ENCODE measurements at places on chromosomes 2 and 18.

GRCh38 chr2:31319406-31320175 lies 85.6 kb downstream of the EHD3 start:
- DNase-seq: no peak

DNA sequence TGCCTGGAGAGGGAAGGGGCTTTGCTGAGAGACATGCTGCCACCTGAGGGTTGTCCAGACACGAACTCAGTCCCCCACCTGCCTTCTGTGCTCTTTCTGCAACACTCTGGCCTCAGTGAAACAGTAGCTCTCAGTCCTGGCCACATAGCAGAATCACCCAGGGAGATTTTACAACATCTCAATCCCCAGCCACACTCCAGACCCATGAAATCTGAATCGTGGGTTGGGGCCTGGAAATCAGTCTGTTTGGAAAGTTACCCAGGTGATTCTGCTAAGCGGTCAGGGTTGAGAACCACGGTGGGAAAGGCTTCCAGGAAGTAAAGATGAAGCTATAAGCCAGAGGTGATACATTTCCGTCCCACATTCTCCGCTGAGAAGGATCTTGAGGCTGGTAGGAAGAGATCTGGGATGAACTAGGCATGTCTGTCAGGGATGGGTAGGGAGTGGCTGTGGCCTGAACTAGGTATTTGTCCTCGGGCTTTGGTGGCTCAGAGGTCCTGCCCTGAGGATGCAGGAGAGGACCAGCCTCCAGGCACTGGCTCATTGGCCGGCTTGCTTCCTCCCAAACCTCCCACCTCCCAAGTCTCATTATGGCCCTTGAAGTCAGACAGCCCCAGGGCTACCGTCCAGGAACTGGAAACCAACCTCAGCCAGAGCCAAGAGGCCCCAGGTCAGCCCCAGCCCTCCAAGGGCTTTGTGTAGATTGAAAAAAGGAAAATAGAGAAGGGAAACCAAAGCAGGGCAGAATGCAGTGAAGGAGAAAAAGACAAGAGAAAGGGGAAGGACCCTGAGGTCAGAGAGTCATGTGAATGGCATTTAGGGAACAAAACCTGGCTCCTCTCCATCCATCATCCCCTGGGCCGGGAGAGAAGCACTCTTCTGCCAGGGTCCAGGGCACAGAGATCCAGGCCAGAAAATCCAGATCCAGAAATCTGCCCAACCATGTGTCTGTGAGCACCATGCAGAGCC lies 119.6 kb downstream of the ZFP36L2 start:
- DNase-seq: peak; percentile 39

DNA sequence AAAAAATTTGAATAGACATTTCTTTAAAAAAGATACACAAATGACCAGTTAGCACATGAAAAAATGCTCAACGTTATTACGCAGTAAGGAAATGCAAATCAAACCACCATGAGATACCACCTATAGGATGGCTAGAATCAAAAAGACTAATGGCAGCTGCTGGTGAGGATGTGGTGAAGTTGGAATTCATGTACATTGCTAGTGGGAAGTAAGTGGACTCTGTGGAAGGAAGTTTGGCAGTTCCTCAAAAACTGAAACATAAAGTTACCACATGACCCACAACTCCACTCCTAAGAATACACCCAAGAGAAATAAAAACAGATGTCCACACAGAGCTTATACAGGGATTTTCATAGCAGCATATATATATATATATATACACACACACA lies 51.2 kb downstream of the MBP start:
- DNase-seq: no peak

- no peak for DNase-seq
Observed at GRCh38 chr18:41266616-41267015, 688.4 kb upstream of the PIK3C3 start.

- DNase-seq: no peak
Observed at GRCh38 chr18:2442726-2443275, 128.5 kb downstream of the METTL4 start.

GRCh38 chr2:61946666-61947065 lies 41.2 kb downstream of the COMMD1 start:
- no peak for DNase-seq

GRCh38 chr2:237927135-237927534 lies 39.7 kb upstream of the UBE2F start:
- no peak for DNase-seq

DNA sequence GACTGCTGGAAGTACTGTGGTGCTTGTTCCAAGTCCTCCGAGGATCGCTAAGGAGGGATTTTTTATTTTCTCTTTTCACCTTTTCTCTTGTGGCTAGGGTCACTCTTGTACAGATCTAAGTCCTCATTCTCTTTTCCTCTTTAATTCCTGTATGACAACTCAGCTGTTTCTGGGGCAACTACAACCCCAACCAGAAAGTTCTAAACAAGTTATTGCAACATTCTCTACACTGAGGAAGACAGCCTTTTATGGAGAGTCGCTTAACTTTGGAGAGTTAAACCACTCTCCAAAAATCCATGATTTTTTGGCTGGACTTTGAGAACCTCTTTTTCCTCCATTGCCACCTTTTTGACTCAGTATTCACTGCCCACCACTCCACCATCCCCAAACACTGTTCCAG lies 74.0 kb upstream of the SESTD1 start:
- no peak for DNase-seq

GRCh38 chr2:238016526-238016925 lies 44.3 kb upstream of the SCLY start:
- DNase-seq: no peak

- DNase-seq: no peak
Observed at GRCh38 chr18:7301094-7301493, 70.2 kb downstream of the LRRC30 start.

DNA sequence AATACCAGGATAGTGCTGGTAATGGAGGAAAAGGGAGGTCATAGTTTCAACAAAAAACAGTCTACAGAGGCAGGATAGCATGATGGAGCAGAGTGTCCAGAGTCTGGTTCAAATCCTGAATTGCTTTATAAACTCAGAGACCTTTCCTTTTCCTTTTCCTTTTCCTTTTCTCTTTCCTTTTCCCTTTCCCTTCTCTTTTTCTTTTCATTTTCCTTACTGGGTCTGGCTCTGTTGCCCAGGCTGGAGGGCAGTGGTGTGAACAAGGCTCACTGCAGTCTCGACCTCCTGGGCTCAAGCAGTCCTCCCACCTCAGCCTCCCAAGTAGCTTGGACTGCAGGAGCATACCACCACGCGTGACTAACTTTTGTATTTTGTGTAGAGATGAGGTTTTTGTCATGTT lies 31.7 kb downstream of the GIGYF2 start:
- DNase-seq: no peak

DNA sequence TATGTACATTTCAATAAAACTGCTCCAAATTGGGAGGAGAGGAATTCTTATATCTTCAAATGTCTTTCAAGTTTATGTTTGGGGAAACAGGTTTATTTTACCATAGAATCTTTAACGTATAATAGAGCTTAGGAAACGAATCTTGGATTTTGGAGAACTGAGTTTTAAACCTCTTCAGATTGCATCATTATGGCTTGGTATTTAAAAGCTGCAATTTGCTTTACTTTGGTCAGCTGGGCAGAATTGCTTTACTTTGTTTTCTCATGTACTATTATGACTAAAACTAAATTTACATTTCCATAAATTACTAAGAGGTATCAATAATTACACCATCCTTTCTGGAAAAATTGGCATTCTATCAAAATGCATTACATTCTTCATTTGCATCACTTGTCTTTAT lies 54.6 kb downstream of the BAZ2B start:
- DNase-seq: no peak

- no peak for DNase-seq
Observed at GRCh38 chr2:230234845-230235244, 9.3 kb downstream of the SP140 start.

DNA sequence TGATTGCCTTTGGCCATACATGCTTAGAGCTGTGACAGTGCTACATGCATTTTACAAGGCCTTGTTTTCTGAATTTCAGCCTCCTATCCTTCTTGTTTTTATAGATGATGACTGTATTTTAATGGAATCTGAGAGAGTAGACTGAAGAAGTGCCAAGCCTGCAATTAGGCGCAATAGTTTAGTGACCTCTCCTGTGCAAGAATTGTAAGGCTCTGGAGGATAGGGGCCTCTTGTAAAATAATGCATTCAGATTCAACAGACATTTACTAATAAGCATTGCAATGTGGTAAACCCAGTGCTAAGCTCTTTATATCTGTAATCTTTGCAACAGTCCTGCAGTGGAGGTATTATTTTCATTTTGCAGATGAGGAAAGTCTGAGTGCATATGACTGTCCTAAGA lies 105.5 kb downstream of the TDRD15 start:
- DNase-seq: no peak

DNA sequence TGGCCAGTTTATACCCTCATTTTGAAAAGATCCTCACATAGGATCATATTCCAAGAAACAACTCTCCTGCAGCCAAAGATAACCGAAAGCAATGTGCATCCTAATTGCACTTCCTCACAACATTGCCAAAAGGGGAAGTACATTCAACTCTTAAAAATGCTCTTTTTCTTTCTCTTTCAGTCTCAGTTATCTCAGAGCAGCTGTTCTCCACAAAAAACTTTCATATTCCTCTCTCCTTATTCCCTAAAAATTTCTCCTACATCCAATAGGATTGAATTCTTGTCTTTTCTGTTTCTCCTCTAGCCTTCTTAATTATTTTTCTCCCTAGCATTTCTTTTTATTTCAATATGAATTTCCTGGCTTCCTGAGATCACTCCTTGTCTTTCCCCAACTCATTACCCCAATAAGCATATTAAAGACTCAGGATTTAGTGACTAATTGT lies 7.4 kb upstream of the VRK2 start:
- DNase-seq: no peak

- no peak for DNase-seq
Observed at GRCh38 chr18:27073404-27073830, 111.7 kb downstream of the CHST9 start.

- no peak for DNase-seq
Observed at GRCh38 chr18:47558110-47558750, 306.8 kb upstream of the SKOR2 start.

DNA sequence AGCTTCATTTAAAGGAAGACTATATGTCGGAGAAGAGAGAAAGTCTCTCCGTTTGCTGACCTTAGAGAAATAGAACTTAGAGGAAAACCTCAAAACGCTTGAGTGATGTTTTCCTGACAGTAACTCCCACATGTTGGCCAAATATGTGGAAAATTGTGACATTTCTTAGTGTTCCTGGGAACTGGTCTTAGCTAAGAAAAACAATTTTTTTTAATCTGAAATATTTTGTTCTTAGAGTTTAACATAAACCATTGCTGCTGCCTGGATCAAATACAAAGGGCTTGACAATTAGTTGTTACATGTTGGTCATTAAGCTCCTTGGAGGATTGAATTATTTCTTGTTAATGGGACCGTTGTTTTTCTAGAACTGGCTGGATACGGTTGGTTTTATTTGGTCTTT lies 16.3 kb downstream of the DYNC2LI1 start:
- DNase-seq: no peak

All from left hindlimb (tissue), 1 donor.